ENCODE measurements at places on chromosomes 6 and 20.

GRCh38 chr20:60507087-60507694 lies 549.0 kb downstream of the CDH26 start:
- no peak for DNase-seq

DNA sequence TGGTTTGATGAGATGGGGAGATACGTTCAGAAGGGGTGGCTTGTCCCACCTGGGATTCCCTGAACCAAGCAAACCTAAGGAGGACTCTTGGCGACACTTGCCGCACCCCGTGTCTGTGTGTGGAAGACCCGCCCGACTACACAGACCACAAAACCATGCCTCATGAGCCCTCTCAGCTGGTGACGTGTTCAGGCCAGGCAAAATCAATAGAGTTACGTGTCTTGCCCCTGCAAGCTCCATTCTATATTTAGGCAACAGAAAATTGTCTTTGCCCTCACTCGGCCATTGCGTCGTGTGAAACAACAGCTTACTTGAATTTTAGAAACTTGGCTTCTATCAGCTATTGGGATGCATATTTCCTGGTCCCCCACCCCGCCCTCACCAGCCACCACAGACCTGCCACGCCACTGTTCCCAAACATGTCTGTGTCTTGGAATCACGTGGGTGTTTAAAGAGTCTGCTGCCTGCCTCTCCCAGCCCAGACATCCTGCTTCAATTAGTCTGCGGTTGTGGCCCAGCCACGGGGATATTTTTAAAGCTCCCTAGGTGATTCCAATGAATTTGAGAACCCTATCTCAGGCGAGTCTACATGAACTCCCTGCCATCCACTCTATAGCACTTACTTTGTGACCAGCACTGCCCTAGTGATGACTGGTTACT lies 279.2 kb upstream of the EXOC2 start:
- no peak for DNase-seq

GRCh38 chr6:26254724-26255123 lies 110.3 kb upstream of the BTN3A2 start:
- no peak for DNase-seq

DNA sequence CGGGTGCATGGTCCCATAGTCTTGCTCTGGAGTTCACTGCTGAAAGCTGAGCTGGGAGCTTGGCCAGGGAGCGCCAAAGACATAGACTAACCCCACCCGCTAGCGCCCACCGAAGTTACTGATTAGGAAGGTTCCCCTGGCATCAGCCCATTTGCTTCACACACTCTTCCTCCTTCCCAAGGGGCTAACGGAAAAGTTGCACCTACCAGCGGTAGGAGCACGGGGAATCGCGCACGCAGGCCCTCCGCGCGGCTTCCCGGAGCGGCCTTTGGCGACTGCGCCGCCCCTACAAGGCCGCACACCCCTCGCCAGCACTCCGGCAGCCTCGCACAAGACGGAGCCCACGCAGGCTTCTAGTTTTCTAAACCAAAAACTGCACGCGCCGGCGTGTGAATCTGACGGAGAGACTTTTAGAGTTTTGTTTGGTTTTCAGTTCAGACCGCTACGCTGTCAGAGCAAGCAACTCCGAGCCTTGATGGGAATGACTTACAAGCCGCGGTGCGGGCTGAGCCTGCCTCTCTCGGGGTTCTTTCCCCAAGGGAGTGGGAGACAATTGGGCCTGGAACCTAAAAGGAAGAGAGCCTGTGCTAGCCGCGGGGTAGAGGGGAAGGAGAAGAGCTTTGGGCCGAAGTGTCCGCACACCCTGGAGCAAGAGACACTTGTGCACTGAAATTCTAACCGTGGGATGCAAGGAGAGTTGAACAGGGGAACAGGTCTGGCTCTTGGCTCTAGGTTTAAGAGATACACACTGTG lies 891 bp upstream of the POU3F2 start:
- no peak for DNase-seq

- DNase-seq, result no peak
These were observed 83.2 kb upstream of the SNAP25 start for GRCh38 chr20:10135438-10135837.

DNA sequence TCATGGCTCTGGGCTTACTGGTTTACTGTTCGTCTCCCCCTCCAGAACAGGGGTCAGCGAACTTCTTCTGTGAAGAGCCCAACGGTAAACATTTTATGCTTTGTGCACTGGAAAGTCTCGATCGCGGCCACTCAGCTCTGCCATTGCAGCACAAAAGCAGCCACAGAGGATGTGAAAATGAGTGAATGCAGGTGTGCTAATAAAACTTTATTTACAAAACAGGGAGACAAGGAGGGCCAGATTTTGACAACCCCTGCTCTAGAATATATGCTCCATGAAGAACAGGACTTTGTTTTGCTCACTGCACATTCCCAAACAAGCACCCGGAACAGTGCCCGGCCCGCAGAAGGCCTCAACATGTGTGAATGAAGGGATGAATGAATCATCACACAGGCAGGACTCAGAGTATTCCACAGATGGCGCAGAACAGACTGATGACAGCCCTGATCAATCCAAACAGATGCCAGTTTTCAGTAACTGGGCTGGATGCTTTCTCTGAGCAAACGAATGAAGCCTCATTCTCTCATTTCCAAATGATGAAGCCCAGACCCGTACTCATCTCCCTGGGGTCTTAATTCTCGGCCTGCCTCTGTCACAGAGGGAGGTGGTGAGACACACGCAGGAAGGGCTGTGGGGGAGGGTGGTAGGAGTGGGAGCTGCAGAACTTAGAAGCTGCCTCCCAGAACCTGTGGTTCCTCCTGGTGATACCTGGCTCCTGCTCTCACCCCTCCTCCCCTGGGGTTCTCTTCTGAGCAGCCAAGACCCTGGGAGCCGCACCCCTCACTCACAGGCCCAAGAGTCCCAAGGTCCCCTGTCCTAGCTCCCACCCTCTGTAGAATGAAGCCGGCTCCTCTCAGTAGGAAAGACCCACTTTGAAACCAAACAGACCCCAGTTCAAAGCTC lies 196.4 kb downstream of the PREX1 start:
- no peak for DNase-seq

DNA sequence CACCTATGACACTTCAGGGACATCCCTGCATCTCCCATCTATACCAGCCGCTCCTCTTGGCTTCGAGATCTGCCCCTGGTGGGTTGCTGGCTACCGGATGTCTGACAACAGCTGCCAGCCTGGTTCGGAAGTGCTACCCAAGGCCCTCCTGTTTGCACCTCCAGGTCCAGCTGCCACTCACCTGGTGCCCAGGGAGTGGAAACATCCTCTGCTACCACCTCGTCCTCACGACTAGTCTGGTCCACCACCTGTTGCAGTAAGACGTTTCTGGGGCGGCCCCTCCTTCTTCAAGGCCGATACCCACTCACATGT lies 8.3 kb upstream of the PCMTD2 start:
- no peak for DNase-seq

GRCh38 chr6:98454809-98455322 lies 379.5 kb upstream of the POU3F2 start:
- DNase-seq, result no peak

DNA sequence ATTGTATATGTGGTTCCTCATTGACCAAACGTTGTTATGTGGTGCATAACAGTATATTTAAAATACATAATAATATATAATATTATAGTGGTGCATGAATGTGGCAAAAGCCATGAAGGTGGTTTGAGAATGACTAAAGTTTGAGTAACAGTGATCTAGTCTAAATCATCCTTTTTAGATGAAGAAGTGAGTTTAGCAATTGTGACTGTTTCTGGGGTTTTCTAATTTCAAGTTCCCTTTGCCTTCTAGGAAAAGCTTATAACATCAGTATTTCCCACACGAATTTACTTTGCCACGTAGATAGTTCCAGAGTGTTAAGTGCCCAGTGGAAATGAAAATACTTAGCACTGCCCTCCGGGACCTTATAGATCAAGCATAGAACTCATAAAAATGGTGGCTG lies 40.9 kb downstream of the ARFGEF2 start:
- DNase-seq, result no peak

GRCh38 chr20:56987986-56988385 lies 278.5 kb downstream of the BMP7 start:
- DNase-seq, result no peak

GRCh38 chr6:111664565-111665030 lies 58.9 kb upstream of the TRAF3IP2 start:
- DNase-seq, result no peak

GRCh38 chr6:82588020-82588419 lies 224.4 kb downstream of the TPBG start:
- DNase-seq, result no peak

- no peak for DNase-seq
These were observed 104.5 kb upstream of the ADGRF1 start for GRCh38 chr6:47146431-47147174.

- no peak for DNase-seq
These were observed 452.9 kb downstream of the UTRN start for GRCh38 chr6:144737998-144738397.

GRCh38 chr6:86859513-86859912 lies 77.8 kb upstream of the HTR1E start:
- no peak for DNase-seq

DNA sequence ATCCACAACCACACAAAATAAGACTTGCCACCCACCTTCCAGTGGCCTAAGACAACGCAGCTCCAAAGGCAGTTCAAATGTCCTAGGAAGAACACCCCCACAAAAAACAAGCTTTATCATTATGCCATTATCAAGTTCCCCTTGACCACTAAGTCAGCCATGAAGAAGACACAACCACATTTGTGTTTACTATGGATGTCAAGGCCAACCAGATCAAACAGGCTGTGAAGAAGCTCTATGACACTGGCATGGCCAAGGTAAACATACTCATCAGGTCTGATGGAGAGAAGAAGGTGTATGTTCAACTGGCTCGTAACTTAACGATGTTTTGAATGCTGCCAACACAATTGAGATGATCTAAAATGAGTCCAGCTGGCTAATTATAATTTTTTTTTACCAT lies 26.1 kb downstream of the SEC63 start:
- DNase-seq, result no peak

DNA sequence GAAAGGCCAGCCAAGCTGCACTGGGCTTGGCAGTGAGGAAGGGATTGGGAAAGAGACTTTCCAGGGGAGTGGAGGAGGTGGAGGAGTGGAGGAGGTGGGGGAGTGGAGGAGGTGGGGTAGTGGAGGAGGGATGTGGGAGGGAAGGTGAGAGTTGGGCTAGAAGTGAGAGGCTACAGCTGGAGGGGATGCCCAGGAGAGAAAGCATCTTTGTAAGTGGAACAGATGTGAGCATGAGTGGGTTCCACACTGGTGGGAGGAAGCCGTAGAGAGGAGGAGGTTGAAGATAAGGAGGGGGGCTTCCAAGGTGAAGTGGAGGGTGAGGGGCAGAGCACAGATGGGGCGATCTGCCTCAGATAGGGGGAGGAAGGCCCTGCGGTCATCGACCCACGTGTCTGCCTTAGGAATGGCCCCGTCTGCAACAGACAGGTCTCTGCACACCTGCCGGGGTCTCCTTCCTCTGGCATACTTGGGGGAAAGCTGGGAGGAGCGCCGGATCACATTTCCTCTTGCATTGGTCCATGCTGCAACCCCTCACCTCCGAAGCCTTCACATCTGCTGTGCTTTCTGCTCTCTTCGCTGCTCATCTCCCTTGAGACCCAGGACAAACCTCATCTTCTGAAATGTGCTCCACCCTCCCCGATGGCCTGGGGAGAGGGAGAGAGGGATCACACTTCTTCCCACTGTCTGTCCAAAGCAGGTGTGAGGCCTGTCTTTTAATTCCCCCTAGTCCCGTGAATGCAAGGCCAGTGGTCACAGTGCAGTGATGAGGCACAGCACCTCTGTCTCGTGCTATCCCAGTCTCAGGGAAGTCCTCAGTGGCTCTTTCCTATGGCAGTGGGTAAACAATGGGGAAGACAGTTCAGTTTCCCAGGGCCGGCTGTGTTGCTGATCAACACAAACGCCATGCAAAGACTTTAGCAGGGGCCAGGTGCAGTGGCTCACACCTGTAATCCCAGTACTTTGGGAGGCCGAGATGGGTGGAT lies 48.6 kb upstream of the SNX9 start:
- no peak for DNase-seq

- DNase-seq, result no peak
These were observed 44.6 kb downstream of the RIN2 start for GRCh38 chr20:19802492-19803158.

DNA sequence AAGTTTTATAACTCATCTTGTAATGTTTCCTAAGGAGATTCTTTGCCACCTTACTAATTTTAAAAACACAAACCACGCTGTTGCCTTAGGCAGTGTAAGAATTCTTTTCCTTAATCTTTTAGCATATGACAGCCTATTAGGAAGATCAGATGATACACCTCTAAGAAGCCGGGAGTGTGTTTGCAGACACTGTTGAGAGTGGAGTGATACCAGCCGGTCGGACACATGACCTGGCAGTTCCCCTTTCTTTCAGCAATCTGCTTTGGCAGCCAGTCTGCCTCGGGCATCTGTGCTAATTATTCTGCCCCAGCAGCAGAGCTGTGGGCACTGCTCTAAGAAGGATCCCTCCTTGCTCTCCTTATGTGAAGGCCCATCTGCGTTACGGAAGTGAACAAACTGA lies 50.9 kb downstream of the PLCB4 start:
- DNase-seq, result no peak

- DNase-seq, result no peak
These were observed 102.7 kb downstream of the RIN2 start for GRCh38 chr20:19860737-19861136.

DNA sequence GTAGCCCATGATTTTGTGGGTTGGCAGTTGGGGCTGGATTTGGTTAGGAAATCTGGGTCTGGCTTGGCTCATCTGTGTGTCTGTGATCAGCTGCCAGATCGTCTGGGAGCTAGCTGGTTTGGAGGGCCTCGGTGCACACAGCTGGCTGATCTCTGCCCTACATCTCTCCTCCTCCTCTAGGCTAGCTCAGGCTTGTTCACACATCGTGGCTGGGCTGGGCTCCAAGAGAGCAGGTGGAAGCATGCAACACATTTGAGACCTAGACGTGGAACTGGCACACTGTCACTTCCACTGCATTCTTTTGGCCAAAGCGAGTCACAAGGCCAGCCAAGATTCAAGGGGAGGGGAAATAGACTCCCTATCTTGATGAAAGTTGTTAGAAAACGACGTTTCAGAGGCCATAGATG lies 15.9 kb downstream of the NDUFAF5 start:
- DNase-seq, result no peak

DNA sequence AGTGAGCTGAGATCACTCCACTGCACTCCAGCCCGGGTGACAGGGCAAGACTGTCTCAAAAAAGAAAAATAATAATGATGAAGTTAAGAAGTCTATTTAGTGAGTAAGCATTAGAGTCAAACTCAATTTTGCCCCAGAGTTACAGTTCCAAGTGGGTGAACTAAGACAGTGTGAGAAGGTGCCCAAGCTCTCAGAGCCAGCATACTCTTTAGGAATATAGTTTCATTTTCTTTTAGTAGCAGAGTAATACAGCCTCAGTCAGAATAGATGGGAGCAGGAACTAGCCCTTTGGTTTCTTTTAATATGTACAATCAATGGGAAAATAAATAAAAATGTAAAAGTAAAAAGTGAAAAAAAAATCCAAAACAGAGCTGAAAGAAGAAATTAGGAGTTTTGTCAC lies 87.0 kb upstream of the ADGRF1 start:
- no peak for DNase-seq

- DNase-seq, result no peak
These were observed 38.9 kb downstream of the ORC3 start for GRCh38 chr6:87628881-87629280.

DNA sequence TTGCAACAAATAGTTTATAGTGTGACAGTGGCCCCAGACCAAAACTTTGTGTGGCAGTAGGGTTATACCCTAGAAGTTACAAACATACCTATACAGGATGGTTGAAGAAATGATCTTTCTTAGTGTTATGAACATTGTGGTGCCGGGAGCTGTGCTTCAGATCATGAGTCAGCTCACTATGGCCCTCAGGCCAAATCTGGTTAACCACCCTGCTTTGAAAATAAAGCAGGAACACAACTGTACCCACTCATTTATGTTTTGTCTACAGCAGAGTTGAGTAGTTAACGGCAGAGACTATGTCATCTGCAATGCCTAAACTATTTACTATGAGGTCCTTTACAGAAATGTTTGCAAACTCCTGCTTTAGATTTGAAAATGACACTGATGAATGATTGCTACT lies 24.3 kb downstream of the AKAP7 start:
- DNase-seq, result no peak

Data from stimulated activated CD8-positive, alpha-beta memory T cell treated with anti-CD3 and anti-CD28 coated beads, Interleukin-4, amount 100 ng/mL, for 4 hours (primary cell).